ENCODE measurements at places on chromosomes 6 and 20. TPM values are rescaled to one million over a fixed set of nuclear protein-coding genes. Genes with fewer than 3 reads are reported as not detected.

DNA sequence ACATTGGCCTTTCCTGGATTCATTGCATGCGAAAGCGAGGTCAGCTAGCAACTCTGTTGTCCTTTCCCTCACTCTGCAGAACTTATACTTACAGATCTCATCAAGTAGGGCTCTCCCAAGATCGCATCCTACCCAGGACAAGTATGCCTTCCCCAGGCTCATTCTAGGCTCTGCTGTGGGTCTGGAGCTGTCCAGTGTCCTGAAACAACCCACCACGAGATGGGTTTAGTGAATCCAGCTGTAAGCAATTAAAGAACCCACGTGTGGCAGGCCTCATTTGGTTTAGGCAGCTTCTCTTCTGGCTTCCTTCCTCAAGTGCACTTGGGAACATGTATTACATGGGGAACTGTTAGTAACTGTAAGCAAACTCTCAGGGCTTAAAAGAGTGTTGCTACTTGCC is 406.5 kb upstream of the CHD6 start:
- DNase-seq: no peak

GRCh38 chr6:52726741-52727535 is 36.3 kb downstream of the GSTA2 start:
- DNase-seq: no peak

DNA sequence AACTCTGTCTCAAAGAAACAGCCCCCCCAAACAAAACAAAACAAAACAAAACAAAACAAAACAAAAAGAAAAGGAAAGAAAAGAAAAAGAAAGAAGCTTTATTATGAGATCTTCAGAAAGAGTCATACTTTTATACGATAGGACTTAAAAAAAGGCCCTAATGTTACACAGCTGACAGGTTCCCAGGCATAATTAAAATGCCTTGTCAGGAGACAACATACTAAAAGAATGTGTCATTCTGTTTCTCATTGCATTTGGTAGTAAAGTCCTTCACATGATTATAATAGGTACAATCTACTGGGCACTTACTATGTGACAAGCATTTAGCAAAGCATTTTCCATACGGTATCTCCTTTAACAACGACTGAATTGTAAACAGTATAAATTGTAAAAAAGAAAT is 36.4 kb upstream of the RPN2 start:
- DNase-seq: no peak

DNA sequence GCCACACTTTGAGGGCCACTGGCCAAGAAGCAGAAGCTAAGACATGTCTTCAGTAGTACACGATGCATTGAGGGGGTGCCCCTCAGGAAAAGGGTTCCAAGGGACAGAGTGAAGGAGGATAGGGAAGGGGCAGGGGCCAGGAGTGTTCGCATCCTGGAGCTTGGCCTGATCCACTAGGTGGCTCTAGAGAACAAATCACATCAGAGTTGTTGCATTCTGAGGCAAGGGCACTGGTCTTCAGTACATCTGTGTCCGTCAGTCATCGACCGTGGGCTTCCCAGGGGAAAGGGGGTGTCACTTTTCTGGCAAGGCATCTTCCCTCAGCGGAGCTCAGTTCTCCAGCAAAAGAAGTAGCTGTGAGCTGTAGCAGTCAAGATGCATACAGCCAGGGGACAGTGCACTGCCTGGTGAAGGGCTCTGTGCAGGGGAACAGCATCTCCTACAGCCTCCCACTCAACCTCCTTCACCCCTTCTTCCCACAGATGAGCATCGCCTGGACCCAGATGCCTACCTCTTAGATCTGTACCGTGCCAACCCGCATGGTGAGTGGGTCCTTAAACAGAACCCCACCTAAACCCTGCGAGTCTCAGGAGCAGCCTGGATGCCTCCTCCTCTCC is 47.8 kb downstream of the ARHGAP40 start:
- DNase-seq: no peak

- no peak for DNase-seq
Observed at GRCh38 chr6:11403035-11403601, 134.4 kb upstream of the TMEM170B start.

GRCh38 chr20:37911261-37911660 is 8.3 kb downstream of the VSTM2L start:
- no peak for DNase-seq

GRCh38 chr20:5586720-5587119 is 163.5 kb upstream of the SHLD1 start:
- DNase-seq: no peak

DNA sequence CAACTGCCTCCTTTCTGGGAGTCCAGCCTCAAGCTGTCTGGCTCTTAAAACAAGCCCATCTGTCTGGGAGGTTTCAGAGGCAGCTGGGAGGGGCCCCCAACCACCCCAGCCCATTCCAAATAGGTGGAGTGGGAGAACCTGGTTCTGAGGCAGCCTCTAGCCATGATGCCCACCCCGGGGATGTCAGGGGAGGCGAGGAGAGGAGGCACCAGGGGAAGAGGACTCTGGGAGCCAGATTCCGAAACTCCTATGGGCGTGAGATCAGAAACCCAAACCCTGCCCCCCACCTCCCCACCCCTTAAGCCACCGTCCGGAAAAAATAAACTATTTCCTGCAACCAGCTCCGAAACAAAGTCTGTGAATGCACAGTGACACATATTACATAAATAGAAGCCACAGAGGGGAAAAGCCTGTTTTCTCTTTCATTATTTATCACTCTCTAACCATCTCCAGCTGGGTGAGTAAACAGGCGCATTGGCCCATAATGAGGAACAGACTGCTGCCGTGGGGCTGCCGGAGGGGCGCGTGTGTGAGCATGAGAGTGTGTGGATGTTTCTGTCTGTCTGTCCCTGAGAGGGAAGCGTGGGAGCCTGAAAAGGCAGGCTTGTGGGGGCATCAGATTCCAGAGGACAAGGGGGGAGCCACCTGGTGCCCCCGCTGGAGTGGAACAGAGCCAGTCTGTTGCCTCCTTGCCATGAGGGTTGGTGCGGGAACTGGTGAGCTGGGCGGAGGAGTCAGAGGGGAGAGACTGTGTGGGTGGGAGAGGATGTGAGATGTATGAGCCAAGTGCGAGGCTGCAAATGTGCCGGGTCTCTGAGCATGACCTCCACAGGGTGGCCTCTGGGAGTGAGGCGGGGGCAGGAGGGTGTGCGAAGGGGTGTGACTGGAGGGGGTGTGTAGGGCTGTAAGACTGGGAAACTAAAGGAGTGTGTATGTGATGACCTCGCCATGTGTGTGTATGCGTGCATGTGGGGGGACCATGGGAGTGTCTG is 14.3 kb upstream of the FOXP4 start:
- DNase-seq: no peak

GRCh38 chr6:15356937-15357336 is 111.1 kb downstream of the JARID2 start:
- no peak for DNase-seq

- no peak for DNase-seq
Observed at GRCh38 chr6:85797993-85798392, 155.3 kb upstream of the SYNCRIP start.

GRCh38 chr20:20520776-20521175 is 152.9 kb downstream of the INSM1 start:
- DNase-seq: no peak

GRCh38 chr6:21348504-21349195 is 244.9 kb upstream of the SOX4 start:
- no peak for DNase-seq

DNA sequence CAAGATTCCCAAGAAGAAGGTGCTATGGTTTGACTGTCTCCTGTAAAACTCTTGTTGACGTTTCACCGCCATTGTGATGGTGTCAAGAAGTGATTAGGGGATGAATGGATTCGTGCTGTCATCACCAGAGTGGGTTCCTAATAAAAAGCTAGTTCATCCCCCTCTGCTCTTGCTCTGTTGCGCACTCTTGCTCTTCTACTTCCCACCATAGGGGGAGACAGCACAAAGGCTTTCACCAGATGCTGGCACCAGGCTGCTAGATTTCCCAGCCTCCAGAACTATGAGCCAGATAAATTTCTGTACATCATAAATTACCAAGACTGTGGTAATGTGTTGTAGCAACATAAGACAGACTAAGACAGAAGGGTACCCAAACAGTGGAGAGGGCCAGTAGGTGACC is 21.6 kb upstream of the CCDC28A start:
- DNase-seq: no peak

- DNase-seq: no peak
Observed at GRCh38 chr20:40960521-40960956, 68.1 kb upstream of the TOP1 start.

DNA sequence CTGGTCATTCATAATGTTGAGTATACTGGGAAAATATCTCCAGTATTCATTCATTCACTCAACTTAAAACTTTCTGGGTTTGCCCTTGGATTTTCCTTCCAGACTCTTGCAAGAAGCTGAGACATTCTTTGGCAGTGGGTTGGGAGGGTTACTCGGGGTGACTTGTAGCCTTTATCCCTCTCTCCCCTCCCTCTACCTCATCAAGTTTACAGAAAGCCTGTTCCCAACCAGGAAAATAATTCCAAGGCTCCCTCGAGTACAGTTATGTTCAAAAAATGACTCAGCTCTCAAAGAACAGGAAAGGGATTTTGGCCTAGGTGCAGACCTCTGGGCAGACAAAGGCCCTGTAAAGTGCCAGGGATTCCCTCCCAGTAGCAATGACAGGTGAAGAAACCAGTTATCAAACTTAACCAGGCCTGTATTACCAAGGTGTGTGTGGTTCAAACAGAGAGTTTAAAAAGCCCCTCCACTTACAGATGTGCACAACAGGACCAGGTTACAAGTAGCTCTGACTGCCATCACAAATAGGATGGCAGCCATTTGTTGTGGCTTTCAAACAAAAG is 22.2 kb downstream of the FKBP1A start:
- no peak for DNase-seq

DNA sequence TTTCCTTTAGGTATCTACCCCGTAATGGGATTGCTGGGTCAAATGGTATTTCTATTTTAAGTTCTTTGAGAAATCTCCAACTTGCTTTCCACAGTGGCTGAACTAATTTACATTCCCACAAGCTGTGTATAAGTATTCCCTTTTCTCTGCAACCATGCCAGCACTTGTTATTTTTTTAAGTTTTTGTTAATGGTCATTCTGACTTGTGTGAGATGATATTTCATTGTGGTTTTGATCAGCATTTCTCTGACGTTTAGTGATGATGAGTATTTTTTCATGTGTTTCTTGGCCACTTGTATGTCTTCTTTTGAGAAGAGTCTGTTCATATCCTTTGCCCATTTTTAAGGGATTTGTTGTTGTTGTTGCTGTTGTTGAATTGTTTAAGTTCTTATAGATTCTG is 871.1 kb downstream of the KIF16B start:
- DNase-seq: no peak

- no peak for DNase-seq
Observed at GRCh38 chr6:6566766-6567165, 21.8 kb upstream of the LY86 start.

GRCh38 chr20:41818369-41818768 is 200.2 kb upstream of the CHD6 start:
- DNase-seq: no peak

TMC2 gene
- total RNA-seq: 0.15 TPM

HLA-DOB gene
- not detected for total RNA-seq

HINT3 gene
- total RNA-seq: 19.0 TPM

MYB gene
- total RNA-seq: 1.1 TPM

MAD2L1BP gene
- 33.4 TPM for total RNA-seq

NHSL1 gene
- 17.4 TPM for total RNA-seq

ECI2 gene
- total RNA-seq: 66.9 TPM

OPN5 gene
- not detected for total RNA-seq

VGLL2 gene
- not detected for total RNA-seq

OOEP gene
- total RNA-seq: not detected

ELOVL4 gene
- total RNA-seq: 1.3 TPM

KIF13A gene
- 40.0 TPM for total RNA-seq

CST3 gene
- total RNA-seq: 1,982 TPM

HEY2 gene
- total RNA-seq: 2.4 TPM

FAM50B gene
- total RNA-seq: 9.3 TPM

TRIM31 gene
- total RNA-seq: not detected

Data from breast epithelium (tissue), 4 donors.